Gastroesophageal sphincter (tissue), 4 donors: ENCODE measurements at places on chromosomes 4 and X.

DNA sequence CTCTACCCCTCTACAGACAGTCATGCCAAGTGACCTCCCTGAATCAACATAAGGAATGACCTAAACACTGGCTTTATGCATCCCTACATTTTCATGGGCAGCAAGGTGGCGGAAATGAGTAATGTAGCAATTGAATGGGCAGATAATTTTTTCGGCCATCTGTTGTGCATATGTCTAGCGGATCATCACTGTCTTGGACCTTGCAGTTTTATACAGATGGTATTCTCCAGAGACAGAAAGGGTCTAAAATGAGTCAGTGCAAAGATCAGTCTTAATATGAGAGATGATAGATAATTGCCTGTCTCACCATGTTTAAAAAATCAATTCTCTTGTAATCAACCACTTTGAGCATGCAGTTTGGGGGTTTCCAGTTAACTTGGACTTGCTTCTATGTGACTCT, 177.3 kb upstream of the DKK2 start:
- ATAC-seq = no peak

DNA sequence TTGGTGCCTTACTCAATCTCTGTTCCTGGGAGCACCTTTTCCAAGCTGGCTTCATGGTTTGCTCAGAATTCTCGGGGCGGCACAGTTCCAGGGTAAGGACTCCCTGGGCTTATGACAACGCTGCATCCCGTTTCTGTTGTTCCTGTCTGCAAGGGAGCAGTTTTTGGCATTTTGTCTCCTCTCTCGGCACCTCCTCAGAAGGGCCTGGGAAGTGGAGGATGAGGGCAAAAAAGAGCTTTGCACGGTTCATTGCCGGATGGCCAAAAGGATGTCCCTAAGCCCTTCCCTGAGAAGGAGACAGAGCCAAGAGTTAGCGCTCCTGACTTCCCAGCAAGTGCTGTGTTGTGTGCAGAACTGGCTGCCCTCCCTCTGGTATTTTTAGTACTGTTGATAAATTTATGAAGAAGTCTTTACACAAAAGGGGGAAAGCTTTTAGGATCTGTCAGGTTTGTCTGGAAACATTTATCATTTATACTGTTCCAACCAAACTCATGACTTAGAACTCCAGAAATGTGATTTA, 13.4 kb downstream of the SRD5A3 start:
- peak; percentile 81 for ATAC-seq

DNA sequence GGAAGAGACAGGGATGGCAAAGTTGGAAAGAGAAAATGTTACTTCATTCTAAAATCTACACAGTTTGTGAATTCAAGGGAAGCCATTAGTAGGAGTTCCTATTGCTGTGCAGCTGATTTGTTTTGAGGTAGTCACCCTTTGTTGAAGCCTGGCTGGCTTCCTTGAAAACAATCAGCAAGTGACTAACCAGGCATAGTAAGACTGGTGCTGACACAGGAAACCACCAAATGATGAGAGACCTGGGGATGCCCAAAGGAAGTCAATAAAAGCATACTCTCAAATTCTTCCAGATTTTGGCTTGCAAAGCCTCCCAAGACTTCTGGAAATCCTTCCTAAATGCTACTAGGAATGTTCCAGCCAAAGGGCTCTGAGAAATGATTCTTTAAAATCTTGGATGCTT, 23.9 kb upstream of the PRDM8 start:
- ATAC-seq = no peak

DNA sequence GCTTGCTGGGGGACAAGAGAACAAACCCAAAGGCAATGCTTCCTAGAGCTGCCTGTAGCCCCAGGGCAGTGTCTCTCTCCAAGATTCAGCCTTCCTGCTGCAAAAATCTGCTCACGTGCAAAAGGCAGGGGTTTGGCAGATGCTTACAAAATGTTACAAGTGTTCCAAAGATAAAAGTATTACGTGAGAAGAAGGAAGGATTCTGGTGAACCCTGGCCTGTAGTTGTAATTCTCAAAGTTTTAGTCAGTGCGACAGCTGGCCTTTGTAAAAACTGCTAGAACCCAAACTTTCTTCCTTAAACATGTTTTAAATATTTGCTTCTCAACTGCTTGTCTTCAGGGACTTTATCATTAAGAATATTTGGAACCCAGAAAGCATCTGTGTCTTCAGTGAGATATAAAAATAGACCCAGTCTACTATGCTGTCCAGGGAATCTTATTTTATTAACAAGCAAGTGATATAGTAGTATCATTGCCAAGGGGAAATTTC, 232.3 kb downstream of the FRMPD4 start:
- peak; percentile 42 for ATAC-seq

DNA sequence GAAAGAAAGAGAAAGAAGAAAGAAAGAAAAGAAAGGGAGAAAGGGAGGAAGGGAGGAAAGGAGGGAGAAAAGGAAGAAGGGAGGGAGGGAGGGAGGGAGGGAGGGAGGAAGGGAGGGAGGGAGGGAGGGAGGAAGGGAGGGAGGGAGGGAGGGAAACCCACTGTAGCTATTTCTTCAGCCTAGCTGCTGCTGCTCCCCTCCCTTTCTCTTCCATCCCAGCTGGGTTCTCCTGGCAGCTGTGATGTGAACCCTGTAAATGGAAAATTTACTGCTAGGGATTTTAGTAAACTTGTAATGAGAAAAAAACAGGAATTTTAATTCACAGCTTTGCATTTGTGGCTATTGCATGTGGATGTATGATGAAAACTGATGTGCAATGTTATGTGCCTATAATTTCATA, 8.0 kb downstream of the NR0B1 start:
- ATAC-seq = no peak

- no peak for ATAC-seq
Observed at GRCh38 chr4:93217431-93217830, 611.1 kb upstream of the ATOH1 start.

DNA sequence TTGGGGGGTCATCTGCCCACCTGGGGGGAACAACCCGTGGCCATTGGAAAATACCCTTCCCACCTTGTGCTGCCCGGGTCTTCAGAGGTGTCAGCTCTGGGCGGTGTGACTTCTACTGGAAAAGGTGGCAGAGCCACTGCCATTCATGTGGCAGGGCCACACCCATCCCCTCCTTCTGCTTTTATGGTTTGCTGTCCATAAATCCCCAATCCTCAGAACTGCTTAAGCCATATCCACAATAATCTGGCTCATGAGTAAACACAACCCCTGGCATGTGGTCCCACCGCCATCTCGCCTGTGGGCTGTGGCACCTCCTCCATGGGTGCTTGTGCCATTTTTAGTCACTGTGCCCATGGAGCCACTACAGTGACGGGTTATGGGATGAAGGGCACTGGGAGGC, 20.6 kb downstream of the SORCS2 start:
- no peak for ATAC-seq

DNA sequence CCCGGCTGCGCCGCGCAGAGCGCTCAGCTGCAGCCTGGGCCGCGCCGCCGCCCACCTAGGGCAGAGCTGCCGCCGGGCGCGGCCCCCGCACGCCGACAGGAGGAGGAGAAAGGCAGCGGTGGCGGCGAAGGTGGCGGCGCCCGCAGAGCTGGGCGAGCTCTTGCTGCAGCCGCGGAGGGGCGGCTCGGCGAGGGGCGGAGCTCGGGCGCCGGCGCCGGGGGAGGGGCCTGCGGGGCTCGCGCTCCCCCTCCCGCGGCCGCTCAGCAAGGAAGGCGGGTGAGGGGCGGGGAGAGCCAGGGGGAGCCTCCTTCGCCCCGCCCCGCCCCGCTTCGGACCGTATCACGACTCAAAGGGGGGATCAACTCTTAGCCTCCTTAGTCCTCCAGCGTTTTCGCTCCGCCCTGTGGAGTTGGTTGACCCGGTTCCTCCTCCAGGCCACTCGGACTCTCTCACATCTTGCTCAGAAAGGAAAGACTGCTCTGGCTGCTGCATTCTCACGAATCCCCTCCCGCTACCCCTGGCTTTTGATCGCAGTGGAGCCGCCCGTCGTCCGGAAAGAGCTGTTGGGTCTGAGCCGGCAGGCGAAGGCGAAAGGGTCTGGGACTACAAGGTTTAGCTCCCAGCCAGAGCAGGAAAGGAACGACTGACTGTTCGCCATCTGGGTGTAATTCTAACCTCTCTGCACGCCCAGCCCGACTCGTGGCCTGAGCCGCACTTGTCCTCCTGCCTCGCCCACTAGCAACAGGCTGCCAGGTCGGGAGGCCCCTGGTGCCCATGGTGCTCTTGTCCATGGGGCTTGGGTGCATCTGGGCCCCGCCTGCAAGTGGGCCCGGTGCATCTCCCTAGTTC, at the start of gene ATP8A1:
Gene ATP8A1 (minus strand): TSS at position 162 of the 849 bp plus-strand sequence. CDS start 232 bp downstream, outside the sequence.
- peak; percentile 95 for ATAC-seq

DNA sequence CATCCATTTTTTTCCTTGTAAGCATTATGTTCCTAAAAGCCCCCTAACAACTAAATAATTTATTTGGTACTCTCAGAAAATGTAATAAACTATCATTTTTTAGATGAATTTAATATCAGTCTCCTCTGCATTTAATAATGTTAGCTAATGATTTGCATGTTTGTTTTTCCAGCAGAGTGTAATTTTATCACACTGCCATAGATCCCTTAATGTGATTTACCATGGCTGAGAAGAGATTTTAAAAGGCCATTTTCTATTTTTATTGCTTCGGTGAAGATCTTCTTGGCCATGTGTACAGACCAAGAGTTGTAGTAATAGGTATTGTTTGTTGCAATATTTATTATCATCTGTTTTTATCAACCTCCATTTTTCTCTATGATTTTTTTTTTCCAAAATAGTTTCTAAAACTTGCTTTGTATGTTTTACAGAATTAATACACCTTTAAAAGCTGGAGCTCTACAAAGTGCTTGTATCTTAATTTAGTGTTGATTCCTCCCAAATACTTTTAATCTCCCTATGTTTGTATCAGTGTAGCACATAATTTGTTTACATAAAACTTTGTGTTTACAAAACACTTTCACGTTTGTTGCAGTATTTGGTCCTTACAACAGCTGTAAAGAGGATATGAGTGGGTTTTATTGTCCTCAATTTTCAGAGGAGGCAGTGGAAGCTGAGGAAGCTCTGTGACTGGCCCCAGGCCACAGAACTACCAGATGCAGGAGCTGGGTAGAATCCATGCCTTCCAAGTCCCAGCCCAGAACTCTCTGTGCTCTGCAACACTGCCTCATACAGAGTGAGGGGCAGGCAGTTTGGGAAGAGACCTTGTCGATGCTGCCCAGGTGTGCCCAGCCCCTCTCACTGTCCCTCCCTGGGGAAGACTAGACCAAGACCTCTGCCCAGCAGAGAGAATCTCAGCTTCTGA, 58.1 kb downstream of the FAM114A1 start:
- no peak for ATAC-seq
